Osteocyte (in vitro differentiated cells): ENCODE measurements at places on chromosomes 7 and 10. TPM values are rescaled to one million over a fixed set of nuclear protein-coding genes. Genes with fewer than 3 reads are reported as not detected.

The EN2 gene
- 3.3 and 3.4 TPM in 2 replicates for total RNA-seq

The ANKMY2 gene
- 16.9 TPM in 2 replicates for total RNA-seq

The ATP6V0A4 gene
- 0.64 and 0.65 TPM in 2 replicates for total RNA-seq

The HOGA1 gene
- not detected in 2 replicates for total RNA-seq

The OR2A5 gene
- not detected in 2 replicates for total RNA-seq

The NUTM2E gene
- total RNA-seq = 0.76 and 0.89 TPM in 2 replicates

The PRKRIP1 gene
- total RNA-seq = 30.1 and 32.2 TPM in 2 replicates

The ALOX5 gene
- not detected in 2 replicates for total RNA-seq

DNA sequence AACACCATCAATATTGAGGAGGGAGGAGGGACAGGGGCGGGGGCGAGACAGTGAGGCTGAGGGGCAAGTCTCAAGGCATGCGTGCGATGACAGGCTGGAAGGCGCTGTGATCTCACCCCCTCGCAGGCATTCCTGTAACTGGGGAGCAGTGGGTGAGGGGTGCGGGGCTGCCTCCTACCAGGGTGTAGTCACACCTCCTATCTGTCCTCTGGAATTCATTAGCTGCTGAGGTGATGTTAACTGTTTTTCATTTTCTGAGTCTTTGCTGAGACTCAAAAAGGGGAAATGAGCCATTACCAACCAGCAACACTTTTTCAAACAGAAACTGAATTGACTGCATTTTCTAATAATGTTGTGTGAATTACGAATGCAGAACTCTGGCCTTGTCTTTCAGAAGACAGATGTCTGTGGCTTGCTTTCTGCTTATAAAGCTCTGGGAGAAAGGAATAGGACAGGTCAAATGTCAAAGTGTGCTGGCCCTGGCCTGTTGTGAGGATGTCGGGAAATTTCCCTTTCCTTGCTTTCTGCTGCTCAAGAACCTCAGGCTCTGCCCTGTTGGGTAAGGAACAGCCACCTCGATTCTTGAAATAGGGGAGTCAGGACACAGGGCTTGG is 23.7 kb upstream of the CDH23 start:
- DNase-seq = no peak

GRCh38 chr7:135195968-135196629 is 15.2 kb downstream of the WDR91 start:
- DNase-seq = no peak

DNA sequence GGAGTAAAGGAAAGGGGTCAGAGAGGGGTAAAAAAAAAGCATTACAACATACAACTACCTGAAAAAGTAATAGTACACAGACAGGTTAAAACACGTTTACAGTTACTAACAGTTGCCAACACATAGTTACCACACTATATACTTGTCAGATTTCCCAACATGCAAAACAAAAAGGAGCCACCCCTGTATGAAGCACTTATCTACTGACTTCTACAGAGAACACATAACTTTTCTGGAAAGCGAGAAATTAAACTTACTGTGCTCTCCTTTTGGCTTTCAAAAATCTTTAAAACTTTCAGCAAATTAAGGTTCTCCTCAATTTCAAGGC is 2.1 kb downstream of the ABI1 start:
- DNase-seq = no peak

GRCh38 chr7:121062671-121063279 is 74.3 kb downstream of the CPED1 start:
- DNase-seq = no peak

DNA sequence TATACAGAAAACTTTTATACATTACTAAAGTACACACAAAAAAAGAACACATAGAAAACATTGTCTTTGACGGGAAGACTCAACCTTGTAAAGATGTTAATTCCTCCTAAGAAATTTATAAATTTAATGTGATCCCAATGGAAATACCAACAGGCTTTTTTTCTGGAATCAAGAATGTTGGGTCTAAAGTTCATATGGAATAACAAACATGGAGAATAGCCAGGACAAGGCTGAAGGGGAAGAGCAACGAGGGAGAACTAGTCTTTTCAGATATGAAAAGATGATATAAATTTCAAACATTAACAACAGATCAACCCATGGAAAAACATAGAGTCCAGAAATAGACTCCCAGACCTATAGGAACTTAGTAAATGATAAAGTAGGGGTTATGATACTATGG is 19.8 kb downstream of the HIPK2 start:
- DNase-seq = no peak

GRCh38 chr10:43393606-43394360 is 15.2 kb downstream of the HNRNPF start:
- DNase-seq = no peak

DNA sequence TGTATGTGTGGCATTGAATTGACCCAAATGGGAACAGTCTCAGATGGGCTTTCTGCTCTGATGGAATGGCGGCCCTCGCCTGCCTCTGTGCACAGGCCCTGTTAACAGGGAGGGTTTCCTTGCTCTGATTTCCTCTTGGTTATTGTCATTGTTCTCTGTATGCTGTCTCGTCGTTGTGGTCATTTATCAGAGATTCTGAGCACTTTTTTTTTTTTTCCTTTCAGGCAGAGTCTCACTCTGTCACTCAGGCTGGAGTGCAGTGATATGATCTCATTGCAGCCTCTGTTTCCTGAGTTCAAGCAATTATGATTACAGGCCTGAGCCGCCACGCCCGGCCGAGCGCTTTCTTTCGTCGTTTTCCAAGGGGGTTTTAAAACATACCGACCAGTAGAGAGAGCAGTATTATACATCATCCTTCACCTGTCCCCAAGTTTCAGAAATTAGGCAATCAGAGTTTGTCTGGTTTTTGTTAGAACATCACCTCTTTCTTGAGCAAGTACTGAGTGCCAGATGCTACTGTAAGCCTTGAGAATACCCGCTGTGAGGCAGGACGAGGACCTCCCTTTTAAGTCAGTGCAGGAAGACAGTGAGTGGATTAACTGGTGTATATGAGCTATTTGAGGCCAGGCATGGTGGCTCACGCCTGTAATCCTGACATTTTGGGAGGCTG is 6.5 kb downstream of the CHST12 start:
- no peak for DNase-seq
